ENCODE measurements at places on chromosomes 7 and 10.

DNA sequence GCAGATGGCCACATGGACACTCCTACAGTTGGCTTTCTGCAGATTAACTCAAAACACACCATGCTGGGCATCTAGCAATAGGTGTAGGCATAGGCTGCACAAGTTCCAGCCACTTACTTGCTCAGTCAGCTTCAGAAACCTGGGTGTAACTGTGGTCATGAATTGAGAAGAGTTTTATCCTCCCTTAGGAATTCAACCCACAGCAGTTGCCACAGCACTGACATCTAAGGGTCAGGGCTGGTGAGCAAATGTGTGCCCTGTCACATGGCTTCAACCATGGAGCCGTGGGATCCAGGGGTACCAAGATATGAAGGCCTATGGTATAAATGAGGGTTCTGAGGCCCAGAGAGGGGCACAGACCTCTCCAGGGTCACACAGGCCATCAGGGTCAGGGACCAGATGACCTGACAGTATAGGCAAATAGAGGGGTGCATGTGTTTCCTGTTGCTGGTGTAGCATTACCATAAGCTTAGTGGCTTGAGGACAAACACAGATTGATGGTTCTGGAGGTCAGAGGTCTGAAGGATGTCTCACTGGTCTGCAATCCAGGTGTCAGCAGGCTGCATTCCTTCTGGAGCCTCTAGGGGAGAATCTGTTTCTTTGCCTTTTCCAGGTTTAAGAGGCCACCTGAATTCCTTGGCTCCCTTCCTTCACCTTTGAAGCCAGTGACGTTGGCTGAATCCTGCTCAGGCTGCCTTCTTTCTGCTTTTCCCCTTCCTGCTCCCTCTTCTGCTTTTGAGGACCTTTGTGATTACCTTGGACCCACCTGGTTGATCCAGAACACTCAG, 24.1 kb downstream of the MINDY4 start:
- no peak for DNase-seq

- no peak for DNase-seq
Observed at GRCh38 chr10:5589011-5589660, 64.4 kb downstream of the CALML3 start.

GRCh38 chr7:117565226-117565625, 85.4 kb downstream of the CFTR start:
- DNase-seq: no peak

DNA sequence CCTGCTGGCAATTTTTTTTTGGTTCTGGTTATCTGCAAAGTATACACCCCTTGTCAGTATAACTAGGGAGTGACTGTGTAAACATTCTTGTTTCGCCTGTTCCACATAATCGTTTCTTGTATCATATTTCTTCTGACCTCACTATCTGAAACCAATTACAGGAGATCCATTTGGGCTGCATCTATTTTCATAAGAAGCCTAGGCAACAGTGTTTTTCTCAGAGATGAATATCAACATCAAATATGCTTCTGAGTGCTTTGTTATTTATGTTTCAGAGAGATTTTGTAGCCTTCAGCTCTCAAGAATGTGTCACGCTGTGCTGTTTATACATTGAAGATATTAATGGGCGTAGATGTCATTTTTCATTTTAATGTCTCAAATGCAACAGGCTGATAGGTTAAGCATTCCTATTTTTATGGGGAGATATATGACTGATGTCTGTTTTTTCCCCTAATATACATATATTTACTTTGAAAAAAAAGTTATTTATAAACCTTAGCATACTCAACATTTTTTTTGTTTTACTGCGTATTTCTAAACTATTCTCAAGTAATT, 115.5 kb downstream of the FOXP2 start:
- peak; percentile 35 for DNase-seq

DNA sequence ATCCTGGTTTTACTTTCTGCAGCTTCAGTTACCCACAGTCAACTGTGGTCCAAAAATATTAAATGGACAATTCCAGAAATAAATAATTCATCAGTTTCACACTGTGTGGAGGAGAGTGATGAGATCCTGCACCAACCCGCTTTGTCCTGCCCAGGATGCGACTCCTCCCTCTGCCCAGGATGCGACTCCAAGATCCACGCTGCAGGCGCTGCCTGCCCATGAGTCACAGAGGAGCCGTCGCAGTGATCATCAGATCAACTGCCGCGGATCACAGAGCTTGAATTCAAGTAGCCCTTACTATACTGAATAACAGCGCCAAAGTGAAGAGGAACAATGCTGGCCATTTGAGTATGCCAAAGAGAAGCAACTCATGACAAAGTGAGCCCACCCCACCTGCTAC, 61.5 kb downstream of the GRB10 start:
- no peak for DNase-seq

All from HEK293T (cell line).